CD8-positive, alpha-beta T cell (primary cell): ENCODE measurements at places on chromosomes 2 and 18. TPM values are rescaled to one million over a fixed set of nuclear protein-coding genes. Genes with fewer than 3 reads are reported as not detected.

- DNase-seq, result no peak
Measured at GRCh38 chr2:173922760-173923159, 42.4 kb downstream of the SP3 start.

PAPOLG gene
- total RNA-seq, result 22.3 TPM

DNA sequence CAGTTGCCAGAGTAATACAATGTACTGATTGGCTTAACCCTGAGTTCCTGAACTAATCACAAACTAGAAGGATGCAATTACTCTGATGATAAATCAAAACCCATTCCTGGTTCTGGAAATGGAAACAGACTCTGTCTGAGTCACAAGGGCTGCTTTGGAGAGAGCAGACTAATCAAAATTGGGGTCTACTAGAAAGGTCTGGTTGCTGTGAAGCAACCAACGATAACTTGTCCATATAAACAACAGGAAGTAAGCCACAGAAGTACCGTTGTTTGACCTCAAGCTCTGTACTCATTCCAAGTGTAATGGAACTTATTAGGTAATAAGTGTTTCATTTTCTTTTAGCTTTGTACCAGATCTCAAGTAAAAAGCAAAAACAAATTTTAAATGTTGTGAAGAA is 49.7 kb downstream of the RASGRP3 start:
- DNase-seq, result no peak

COX7A2L gene
- 60.8 TPM for total RNA-seq

DNA sequence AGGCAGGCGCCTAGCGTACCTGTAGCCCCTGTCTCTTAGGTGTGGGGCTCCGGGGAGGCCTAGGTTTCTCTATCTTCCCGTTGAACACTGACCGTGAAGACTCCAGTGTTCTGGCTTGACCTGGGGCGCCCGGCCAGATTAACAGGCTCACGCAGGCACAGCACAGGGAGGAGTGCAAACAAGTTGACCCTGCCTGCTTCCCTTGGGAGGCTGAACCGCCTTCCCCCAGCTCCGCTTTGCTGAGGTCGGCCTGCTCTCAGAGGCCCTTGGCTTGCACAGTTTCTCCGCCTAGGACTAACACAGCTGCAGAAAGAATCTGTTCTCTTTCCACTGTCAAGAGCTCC is 567 bp downstream of the PCYOX1 start:
- DNase-seq, result no peak
